NCI-H774 (cell line): ENCODE measurements at places on chromosomes 16 and 17.
A peak's percentile ranks its signal among the peaks of the same experiment; 100 is the strongest.

DNA sequence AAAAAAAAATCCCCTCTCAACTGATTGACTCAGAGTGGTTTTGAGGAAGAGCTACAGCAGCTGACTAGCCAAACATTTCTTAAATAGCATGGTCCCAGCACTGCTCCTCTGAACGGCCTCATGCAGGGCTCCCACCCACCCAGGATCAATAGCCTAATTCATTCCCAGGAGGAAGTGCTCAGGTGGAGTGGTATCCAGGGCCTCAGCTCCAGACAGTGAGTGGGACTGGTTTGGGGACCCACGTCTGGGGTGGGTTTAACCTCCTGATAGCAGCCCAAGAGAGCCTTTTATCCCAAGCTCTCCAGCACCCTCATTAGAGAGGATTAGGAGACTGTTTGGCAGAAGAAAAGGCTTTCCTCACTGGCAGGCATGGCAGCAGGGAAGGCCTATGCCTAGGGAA, 68.5 kb upstream of the CDH5 start:
- DNase-seq = no peak

GRCh38 chr17:16820161-16820877, 130.3 kb downstream of the CCDC144A start:
- no peak for DNase-seq

DNA sequence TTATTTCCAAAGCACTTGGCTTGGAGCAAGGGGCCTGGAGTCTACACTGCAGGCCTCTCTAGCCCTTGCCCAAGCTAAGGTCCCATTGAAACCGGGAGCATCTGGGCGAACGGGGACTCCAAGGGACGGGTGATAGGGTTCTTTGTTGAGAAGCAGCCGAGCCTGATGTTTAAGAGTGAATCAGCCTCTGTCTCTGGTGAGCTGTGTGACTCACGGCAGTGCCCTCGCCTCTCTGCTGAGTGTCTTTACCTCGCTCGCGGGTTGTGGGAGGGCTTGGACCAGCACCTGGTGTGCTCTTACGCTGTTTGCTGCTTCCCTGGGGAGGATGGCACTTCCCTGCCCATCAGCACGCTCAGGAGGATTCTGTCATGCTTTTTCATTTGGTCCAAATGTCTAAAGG, 1.3 kb downstream of the HGS start:
- DNase-seq = no peak

DNA sequence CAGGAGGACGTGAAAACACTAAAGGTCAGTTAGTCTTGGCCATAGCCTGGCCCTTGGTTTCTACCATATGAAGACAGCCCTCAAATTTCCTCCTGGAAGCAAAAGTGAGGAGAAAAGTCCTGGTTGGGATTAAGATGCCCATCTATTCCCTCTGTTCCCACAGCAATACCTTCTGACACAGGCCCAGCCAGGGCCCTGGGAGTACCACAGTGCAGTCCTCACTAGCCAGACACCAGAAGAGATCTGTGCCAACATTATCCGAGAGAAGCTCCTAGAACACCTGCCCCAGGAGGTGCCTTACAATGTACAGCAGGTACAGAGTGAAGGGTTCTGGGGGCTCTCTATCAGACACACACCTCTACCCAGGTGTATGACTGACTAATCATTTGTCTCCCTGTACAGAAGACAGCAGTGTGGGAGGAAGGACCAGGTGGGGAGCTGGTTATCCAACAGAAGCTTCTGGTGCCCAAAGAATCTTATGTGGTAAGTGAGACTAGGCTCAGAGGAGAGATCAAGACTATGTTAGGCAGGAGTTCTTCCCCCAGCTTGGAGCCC, 4.1 kb downstream of the ERAL1 start:
- no peak for DNase-seq

- DNase-seq = no peak
Measured at GRCh38 chr16:69113216-69113615, 7.8 kb downstream of the HAS3 start.

- no peak for DNase-seq
Measured at GRCh38 chr17:35584061-35584460, 3.1 kb upstream of the AP2B1 start.

- no peak for DNase-seq
Measured at GRCh38 chr17:32772453-32773025, 104.4 kb downstream of the MYO1D start.

GRCh38 chr16:79821911-79822310, 221.4 kb upstream of the MAF start:
- DNase-seq = no peak

- no peak for DNase-seq
Measured at GRCh38 chr16:49464093-49464492, 90.5 kb downstream of the C16orf78 start.

DNA sequence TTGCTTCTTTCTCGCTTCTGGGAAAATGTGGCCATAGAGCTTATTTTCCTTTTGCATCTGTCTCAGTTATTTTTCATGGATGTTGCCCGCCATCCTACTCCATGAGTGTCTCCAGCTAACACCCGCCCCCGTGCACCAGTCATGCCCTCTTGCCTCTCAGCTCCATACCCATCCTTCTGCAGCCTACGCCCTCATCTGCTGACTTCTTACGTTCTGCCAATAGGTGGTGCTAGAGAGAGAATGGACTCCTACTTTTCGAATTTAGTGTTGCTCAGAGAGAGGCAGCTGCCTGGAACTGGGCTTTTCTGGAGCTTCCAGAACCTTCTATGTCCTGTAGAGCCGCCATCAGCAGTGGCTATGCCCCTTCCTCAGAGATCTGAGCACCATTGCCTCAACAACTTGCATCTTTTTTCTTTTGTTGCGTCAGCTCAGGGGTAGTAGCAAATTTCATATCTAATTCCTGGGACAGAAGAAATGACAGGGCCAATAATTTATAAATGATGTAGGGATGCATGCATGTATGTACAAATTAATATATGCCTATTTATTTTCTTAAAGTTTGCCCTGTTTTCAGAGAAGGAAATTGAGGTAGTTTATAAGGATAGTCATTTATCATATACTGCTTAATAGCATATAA, 119.7 kb upstream of the MYOCD start:
- no peak for DNase-seq

DNA sequence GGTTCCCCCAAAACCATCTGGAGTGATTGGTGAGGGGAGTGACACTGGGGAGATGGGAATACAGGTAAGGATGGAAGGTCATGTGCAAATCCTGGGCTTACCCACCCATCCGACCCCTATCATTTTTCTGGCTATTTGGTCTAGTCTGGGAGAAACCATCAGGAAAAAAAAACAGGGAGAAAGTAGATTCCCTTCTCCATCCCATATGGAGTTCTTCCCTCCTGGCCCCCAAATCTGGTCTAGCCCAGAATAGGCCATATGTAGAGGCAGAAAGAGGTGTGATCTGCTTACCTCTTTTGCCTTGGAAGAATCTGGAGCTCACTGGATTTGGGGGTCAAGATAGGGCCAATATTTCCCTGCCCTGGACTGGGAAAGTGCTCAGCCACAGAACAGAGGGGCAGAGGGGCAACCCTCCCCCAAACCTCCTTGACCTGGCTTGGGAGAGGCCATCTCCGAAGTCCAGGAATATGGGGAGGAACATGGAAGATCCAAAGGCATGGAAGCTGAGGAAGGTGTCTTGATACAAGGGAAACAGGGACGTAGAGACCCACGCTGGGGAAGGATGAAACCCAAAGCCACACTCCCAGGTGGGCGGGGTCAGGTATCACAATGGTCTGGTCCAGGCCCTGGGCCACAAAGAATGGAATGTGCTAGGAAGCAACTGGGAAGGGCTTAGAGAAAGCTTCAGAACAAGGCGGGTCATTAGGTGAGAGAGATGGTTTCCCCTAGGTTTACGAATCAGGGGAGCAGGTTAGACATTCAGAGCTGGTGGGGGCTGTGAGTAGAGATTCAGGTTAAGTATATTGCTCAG, 16.2 kb downstream of the CHRNB1 start:
- DNase-seq = no peak

- no peak for DNase-seq
Measured at GRCh38 chr16:54867302-54867832, 63.3 kb upstream of the IRX5 start.

- DNase-seq = no peak
Measured at GRCh38 chr17:21007646-21008045, 35.2 kb downstream of the USP22 start.

DNA sequence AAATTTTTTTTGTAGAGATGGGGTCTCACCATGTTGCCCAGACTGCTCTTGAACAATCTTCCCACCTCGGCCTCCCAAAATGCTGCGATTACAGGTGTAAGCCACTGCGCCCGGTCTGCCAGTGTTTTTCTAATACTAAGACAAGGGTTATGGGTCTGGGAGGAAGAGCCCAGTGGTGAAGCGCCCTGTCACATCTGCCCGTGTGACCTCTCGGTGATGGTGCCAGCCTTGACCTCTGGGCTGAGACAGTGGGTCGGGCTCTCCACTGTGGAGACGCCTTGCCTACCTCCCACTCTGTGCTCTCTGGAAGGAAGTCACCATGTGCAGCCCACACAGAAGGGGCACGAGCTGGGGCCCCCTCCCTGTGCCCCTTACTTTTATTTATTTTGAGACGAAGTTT, 5.1 kb upstream of the BAIAP2 start:
- no peak for DNase-seq

- DNase-seq = peak; percentile 70
Measured at GRCh38 chr17:50952013-50952412, 85.9 kb upstream of the TOB1 start.

DNA sequence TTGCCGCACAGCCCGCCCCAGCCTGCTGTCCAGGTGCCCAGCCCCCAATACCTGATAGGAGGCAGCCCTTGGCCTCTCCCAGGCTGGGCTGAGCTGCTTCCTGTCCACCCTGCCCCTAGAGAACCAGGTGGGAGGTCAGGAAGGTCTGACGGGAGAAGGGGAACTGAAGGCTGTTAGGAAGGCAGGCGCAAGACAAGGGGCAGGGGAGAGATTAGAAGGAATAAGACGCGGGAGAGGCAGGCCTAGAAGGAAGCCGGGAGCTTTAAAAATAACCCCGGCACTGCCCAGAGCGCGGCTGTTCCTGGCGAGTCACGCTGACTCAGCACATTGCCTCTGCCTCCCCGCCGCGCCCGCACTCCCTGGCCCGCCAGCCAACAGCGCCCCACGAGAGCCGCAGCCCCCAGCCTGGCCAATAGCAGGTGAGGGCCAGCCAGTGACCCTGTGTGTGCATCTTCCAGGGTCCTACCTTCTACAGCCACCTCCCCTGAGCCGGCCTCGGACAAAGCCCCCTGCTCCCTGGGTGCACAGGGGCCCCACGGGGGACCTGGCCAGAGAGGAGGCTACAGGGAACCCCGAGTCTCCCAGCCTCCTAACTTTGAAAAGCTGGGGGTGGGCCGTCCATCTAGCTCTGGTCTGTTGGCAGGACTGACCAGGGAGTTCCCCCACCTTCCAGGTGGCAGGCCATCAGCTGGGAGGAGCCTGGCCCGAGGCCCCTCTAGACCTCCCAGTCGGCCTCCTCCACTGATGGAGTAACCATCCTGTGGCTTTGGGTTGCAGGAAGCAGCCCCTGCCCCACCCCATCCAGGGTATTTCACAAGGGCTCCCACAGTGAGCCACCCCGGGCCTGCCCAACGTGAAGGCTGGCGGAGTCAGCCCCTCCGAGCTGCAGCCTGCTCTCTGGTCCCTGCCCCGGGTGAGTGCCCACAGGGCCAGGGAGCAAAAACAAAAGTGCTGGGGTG, 4.0 kb downstream of the MAFG start:
- no peak for DNase-seq

DNA sequence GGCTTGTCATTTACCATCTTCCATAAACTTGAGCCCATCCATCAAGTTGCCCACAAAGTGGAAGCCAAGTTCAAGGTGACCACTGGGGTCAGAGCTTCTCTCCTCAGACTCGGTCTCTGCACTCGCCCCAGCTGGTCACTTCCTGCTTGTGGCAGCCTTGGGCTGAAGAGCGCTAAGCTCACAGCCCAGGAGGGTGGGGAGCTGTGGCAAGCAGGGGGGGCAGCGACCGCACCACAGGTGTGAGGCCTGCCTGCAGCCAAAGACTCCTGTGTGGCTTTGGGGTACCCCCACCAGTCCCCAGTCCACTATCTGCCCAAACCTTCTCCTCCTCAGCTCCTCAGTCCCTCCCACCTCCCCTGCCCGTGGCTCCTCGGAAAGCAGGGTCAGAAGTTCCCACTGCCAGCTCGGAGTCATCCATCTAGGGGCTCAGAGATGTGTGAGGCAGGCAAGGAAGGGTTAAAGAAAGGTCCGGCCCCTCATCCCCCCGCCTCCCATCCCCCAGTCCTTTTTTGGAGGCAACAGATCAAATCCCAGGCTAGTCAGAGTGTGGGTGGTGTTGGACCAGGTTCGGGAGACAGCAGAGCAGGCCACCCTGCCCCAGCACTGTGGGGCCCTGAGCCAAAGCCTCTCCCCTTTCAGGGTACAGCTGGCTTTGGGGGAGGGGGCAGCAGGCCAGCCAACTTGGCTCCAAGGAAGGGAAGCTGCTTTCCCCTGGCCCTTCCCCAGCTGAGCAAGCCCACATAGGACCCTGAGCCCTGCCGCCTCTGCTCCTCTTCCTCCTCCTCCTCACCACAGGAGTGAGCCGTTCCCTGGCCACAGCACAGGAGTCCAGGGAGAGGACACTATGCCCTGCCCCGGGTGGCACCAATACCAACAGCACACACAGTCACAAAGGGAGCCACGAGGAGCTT, 3.2 kb downstream of the CSF3 start:
- no peak for DNase-seq

DNA sequence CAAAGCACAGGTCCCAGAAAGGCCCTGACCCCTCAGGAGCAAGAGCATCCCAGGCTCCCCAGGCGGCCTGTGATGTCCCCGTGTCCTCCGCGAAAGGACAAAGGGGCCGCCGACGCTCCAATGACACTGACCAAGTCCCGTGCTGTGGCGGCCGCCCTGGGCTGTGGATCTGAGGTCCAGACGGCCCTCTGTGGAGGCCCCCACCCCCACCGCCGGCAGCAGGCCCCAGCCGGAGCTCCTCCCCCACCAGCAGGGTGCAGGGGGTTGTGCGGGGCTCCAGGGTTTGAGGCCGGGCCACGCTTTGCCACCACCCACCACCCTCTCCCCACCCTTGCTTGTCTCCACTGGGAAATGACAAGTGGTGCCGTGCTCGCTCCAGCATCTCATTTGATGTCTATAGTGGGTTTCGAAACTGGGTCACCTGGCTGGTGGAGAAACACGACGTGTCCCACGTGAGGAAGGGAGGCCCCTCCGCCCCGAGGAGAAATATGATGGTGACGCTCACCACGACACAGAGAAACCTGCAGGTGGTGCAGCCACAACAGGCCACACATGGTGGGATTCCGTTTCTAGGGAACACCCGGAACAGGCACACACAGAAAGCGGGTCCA, 31.2 kb upstream of the ZNF469 start:
- DNase-seq = no peak

DNA sequence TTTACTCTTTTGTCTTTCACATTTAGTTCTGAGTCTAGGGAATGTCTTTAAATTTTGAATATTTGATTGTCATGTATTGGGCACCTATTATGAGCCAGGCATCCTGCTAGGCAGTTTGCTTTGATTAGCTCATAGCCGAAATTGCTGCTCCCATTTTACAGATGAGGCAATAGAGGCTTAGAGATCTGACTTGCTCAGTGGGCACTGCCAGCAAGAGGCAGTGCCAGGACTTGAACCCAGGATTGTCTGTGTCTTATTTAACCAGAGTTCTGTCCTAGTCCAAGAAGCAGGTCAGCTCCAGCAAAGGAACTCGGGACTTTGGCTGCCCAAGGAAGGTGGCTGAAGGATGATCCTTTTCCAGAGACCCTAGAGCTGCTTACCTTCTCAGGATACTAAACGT, 24.5 kb downstream of the BEAN1 start:
- DNase-seq = no peak

GRCh38 chr16:51242296-51242994, 91.4 kb upstream of the SALL1 start:
- no peak for DNase-seq
